ENCODE measurements at places on chromosomes 6 and 20. TPM values are rescaled to one million over a fixed set of nuclear protein-coding genes. Genes with fewer than 3 reads are reported as not detected.

The MUC22 gene
- total RNA-seq, result not detected

The TRIM40 gene
- not detected for total RNA-seq

The SIGLEC1 gene
- 0.20 TPM for total RNA-seq

The TRPC4AP gene
- 59.9 TPM for total RNA-seq

The C4B gene
- 4.1 TPM for total RNA-seq

The GSTA2 gene
- not detected for total RNA-seq

DNA sequence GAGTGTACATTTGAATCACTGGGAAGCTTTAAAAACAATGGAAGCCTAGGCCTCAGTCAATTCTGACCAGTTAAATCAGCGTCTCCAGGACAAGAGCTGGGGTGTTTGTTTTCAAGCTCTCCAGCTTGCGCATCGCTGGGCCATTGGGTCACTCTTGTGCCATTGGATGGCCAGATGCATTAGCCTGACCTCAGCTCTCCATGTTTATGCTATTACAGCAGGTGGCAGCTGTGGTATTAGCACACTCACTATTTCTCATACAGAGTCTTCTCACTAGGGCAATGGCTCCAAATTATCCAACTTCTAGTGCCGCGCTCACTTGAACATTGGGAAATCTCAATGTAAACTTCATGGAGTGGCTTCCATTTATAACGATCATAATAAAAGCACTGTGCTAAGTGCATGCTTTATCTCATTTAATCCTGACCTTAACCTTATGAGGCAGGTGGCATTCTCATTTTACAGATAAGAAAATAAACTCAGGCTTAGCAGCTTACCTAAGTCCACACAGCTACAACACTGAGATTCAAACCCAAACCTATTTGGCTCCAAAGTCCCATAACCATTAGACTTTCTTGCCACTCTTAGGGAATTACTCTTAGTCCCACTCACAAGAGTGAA lies 108.8 kb downstream of the PPP1R14C start:
- H3K4me1 ChIP-seq, result peaks cover 12% of the 10 kb centered on the region
- H3K36me3 ChIP-seq, result peaks cover 4% of the 10 kb centered on the region
- H3K4me3 ChIP-seq, result no peak overlapping the region
- H3K27ac ChIP-seq, result no peak overlapping the region

DNA sequence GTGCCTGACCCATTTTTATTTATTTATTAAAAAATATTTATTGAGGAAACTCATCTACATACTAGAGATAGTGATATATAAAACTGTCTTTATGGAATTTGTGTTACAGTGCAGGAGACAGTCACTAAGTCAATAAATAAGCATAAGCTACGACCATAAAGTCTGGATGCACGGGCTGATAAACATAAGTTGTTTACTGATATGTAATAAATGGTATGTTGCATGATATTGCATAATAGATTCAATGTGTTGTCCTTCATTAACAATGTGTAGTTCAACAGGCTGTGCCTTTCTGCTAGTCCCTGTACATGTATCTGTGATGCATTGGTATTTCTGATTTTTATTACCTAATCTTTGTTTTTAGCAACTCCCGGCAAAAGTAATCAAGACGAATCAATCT lies 311.2 kb downstream of the ARHGAP18 start:
- H3K36me3 ChIP-seq, result no peaks in the 10 kb centered on the region
- no peaks in the 10 kb centered on the region for H3K4me1 ChIP-seq
- no peak overlapping the region for H3K27ac ChIP-seq
- no peak for DNase-seq
- H3K27me3 ChIP-seq, result peaks cover 8% of the 10 kb centered on the region

DNA sequence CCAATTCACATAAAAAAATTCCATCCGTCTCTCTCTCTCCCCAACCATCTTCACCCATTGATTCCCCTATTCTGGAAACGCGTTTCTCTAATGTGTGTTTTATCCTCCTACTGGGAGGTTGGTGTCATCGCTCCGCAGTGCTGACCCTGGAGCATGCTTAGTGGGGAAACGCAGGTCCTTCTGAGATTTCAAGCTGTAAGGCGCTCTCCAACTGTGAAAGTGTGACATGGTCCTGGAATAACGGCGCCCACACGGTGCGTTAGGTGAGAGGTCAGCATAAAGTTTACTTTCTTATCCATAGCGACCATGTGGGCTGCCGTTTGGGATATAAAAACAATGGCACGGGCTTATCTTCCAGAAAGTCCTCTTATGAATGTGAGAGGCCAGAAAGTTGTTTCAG lies 123.9 kb downstream of the WDR27 start:
- H3K4me1 ChIP-seq, result peaks cover 4% of the 10 kb centered on the region
- no peak overlapping the region for H3K4me3 ChIP-seq
- no peak overlapping the region for H3K27ac ChIP-seq
- H3K36me3 ChIP-seq, result peaks cover 6% of the 10 kb centered on the region
- peaks cover 5% of the 10 kb centered on the region for H3K27me3 ChIP-seq
- no peak for DNase-seq

GRCh38 chr20:14415467-14415866 lies 78.1 kb upstream of the FLRT3 start:
- H3K4me3 ChIP-seq, result no peak overlapping the region
- no peak overlapping the region for H3K27ac ChIP-seq
- no peaks in the 10 kb centered on the region for H3K4me1 ChIP-seq
- no peaks in the 10 kb centered on the region for H3K27me3 ChIP-seq
- no peak for DNase-seq
- H3K36me3 ChIP-seq, result no peaks in the 10 kb centered on the region

DNA sequence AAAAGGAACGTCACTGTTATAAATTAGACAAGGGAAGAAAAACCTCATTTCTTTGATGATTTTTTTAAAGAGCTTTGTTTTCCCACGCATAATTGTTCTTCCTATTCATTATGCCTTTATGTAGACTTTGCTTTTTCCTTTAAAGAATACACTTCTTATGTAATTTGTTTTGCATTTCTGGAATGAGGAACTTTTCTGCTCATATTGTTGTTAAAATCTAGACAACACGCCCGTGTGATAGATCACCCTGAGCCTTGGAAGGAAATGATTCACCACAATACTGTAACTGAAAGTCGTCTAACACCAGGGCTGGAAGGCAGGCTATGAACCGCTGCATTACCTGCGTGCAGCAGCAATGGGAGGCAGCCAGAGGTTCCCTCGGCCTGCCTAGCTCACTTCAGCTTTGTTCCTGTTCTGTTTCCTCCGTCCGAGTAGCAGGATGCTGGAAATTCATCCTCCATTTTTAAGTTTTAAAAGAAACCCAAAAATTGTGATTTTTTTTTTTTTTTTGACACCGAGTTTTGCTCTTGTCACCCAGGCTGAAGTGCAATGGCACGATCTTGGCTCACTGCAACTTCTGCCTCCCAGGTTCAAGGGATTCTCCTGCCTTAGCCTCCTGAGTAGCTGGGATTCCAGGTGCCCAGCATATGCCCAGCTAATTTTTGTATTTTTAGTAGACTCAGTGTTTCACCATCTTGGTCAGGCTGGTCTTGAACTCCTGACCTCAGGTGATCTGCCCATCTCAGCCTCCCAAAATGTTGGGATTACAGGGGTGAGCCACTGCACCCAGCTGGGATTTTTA lies 49.6 kb upstream of the ZNF217 start:
- peak; percentile 60 for DNase-seq
- no peaks in the 10 kb centered on the region for H3K27me3 ChIP-seq
- H3K27ac ChIP-seq, result peak overlapping the region; percentile 96
- peaks cover 43% of the 10 kb centered on the region for H3K4me1 ChIP-seq
- H3K36me3 ChIP-seq, result peaks cover 2% of the 10 kb centered on the region
- H3K4me3 ChIP-seq, result peak overlapping the region; percentile 75

GRCh38 chr6:126963077-126963809 lies 155.2 kb upstream of the RSPO3 start:
- H3K27me3 ChIP-seq, result no peaks in the 10 kb centered on the region
- no peaks in the 10 kb centered on the region for H3K36me3 ChIP-seq
- H3K4me3 ChIP-seq, result no peak overlapping the region
- H3K4me1 ChIP-seq, result no peaks in the 10 kb centered on the region
- H3K27ac ChIP-seq, result no peak overlapping the region

- no peak for DNase-seq
- no peaks in the 10 kb centered on the region for H3K4me1 ChIP-seq
- H3K27ac ChIP-seq, result no peak overlapping the region
- H3K4me3 ChIP-seq, result no peak overlapping the region
- no peaks in the 10 kb centered on the region for H3K36me3 ChIP-seq
Observed at GRCh38 chr6:13854716-13855250, 40.4 kb upstream of the MCUR1 start.

DNA sequence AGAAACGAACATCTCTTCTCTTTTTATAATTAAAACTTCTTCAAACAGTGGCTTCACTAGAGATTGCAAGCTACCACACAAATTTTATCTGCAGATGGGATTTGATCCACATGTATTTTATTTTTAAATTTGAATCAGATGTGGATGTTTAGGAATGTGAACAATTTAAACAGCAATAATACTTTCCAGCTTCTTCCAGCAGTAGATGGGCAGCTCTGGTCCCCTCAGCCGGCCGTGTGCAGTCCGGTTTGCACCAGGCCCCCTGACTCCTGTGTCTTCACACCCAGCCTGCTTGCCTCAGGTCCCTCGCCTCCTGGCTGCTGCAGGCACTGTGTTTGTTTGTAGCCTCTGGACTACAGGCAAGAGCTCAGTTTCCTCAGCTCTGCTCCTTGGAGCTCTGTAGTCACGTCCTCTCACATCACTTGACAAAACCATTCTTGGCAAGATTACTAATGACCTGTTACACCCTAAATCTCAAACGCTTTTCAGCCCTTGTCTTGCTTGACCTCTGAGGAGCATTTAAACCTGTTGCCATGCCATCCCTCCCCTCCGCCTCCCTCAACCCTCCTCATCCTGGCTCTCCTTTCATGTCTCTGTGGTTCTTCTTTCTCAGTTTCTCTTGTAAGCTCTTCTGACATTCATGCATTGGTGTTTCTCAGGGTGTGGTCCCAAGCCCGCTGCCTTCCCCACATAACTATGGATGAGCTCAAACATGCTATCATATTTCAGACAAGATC lies 13.2 kb upstream of the ZBTB24 start:
- no peak overlapping the region for H3K4me3 ChIP-seq
- DNase-seq, result no peak
- peaks cover 21% of the 10 kb centered on the region for H3K4me1 ChIP-seq
- H3K27me3 ChIP-seq, result peaks cover 5% of the 10 kb centered on the region
- H3K36me3 ChIP-seq, result no peaks in the 10 kb centered on the region

DNA sequence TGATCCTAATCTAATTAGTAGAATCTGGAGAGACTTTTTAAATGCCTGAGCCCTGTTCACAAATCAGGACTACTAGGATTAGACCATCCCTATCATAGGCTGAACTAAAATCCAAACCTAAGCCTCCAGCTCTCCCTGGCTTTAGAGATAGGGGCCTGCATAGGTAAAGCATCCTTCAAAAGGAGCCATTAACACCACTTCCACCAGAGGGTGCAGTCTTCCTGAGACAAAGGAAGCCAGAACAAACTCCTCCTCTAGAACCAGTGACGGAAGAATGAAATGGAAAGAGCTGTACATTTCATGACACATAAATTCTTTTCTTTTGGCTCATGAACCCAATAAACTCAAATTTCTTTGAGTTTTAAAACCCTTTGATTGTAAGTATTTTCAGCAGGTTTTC lies 291.2 kb upstream of the ADGRB3 start:
- no peak overlapping the region for H3K27ac ChIP-seq
- DNase-seq, result no peak

- H3K27ac ChIP-seq, result no peak overlapping the region
- H3K4me3 ChIP-seq, result no peak overlapping the region
- no peaks in the 10 kb centered on the region for H3K27me3 ChIP-seq
- H3K36me3 ChIP-seq, result peaks cover 2% of the 10 kb centered on the region
- peaks cover 14% of the 10 kb centered on the region for H3K4me1 ChIP-seq
Observed at GRCh38 chr20:3330046-3330741, 77.3 kb downstream of the DNAAF9 start.

GRCh38 chr20:14879020-14879697 lies 541.7 kb upstream of the FLRT3 start:
- H3K4me1 ChIP-seq, result no peaks in the 10 kb centered on the region

- H3K4me3 ChIP-seq, result no peak overlapping the region
- DNase-seq, result no peak
- no peaks in the 10 kb centered on the region for H3K27me3 ChIP-seq
- H3K27ac ChIP-seq, result peak overlapping the region; percentile 20
- peaks cover 10% of the 10 kb centered on the region for H3K4me1 ChIP-seq
Observed at GRCh38 chr6:111367393-111368088, 115.5 kb downstream of the REV3L start.

DNA sequence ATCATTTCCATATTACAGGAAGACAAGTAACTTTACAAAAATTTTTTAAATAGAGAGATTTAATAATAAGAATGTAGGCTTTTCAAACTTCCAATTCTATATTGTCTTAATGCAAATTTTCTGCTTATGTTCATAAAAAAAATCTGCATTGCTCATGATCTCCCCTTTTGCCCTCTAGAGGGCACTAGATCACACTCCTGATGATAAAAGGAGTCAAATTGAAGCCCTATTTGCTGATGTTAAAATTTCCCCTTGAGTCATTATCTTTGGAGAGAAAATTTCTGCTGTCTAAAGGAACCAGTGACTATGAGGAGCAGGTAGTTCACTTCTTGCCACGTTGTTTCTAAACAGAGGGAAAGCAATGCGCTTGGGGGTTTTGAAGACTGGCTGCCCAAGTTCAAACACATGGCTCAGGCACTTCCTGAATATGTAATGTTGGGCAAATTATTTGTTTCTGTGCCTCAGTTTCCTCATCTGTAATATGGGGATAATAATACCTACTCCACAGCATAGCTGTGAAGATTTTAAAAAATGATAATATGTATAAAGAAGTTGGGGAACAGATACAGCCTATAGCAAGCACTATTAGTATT lies 874.2 kb downstream of the TFAP2A start:
- H3K27me3 ChIP-seq, result no peaks in the 10 kb centered on the region
- H3K4me3 ChIP-seq, result no peak overlapping the region
- no peaks in the 10 kb centered on the region for H3K4me1 ChIP-seq
- no peak overlapping the region for H3K27ac ChIP-seq
- H3K36me3 ChIP-seq, result no peaks in the 10 kb centered on the region
